ENCODE measurements at places on chromosomes 1 and 21. TPM values are rescaled to one million over a fixed set of nuclear protein-coding genes. Genes with fewer than 3 reads are reported as not detected.
A peak's percentile ranks its signal among the peaks of the same experiment; 100 is the strongest.

- no peak for DNase-seq
These were observed 169.7 kb downstream of the ATG4C start for GRCh38 chr1:62953633-62954032.

GRCh38 chr1:208977638-208978256, 605.8 kb upstream of the CAMK1G start:
- no peak for DNase-seq

DNA sequence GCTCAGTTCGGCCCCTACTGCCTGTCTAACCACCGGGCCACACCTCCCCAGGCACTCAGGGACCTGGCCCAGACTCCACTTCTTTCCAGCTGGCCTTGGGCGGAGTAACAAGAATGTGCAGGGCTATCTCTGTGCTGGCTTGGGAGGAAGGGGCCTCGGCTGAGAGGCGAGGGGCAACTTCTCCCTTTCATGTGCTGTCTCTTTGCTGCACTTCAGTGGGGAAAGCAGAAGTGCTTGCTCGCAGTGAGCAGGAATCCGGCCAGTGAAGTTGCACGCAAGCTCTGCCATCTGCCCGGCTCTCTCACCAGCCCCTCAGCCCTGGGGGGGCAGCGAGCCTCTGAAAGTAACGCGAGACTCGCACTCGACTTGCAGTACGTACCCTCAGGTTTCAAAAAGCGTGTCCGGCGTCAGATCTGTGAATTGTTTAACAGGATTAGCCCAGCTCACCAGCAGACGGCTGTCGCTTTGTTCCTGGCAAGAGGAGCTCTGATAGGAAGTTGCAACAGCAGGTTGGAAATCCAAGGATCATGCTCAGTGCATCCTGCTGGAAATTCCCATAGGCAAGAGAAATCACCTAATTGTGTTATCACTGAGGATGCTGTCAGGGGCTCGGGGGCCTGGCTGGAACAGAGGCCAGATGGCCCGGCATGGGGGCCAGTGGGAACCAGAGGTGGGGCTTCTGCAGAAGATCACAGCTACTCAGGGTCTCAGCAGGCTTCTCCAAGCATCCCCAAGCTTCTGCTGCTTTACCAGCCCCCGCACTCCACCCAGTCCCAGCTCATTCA, 221.1 kb downstream of the NPHP4 start:
- DNase-seq: no peak

DNA sequence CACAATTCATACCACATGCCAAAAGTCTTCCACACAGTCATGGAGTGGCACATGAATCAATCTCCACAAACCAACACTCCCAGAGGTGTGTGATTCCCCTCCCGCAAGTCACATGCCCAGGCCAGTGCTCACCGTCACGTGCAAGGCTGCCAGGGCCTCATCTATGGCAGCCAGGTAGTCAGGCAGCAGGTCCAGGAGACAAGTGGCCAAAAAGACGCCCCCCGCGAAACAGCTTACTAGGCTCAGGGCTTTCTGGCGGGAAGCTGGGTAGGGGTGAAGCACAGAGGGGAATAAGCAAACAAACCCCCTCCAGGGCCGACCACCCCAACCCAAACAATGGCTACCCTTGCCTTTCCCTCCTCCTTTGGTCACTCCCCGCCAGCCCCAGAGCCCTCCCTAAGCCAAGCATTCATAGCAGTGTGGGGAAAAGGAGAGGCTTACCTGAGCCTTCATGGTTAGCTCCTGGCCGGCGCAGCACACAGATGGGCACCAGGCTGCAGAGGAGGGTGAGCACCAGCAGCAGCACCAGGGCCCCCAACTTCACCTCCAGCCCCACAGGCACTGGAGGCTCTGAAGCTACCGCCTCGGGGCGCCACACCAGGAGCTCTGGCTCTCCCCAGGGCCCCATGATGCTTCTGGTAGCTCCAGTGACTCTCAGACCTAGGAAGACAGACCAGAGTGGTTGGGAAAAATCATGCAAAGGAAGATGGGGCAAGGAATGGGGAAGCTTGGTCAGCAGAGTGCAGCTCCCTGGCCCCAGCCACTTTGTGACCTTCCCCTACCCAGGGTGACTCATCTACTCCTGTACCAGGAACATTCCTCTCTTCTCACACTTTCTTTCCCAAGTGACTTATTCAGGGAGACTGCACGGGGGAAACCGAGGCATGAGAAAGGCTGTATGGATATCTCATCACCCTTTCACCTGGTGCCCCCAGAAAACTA, 978 bp downstream of the SLC39A1 start:
- DNase-seq: no peak

The PRAMEF18 gene
- total RNA-seq: not detected

- no peak for DNase-seq
These were observed 5.0 kb upstream of the KCNJ9 start for GRCh38 chr1:160076295-160076694.

DNA sequence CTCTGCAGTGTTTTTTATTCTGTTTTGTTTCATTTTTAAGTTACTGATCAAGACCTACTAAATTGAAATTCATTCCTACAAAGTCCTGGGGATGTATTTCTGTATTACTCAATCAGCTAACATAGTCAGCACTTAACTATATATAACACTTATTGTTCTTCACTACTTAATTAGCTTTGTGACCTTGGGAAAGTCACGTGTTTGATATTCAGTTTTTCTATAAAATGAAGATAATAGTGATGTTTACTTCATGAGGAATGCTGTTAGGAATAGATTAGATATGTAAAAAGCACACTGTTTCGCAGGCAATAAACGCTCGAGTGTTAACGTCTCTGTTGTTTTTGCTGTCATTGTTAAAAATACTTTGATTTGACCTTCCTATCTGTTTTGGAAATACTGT, 44.6 kb downstream of the CTTNBP2NL start:
- DNase-seq: no peak

- DNase-seq: peak; percentile 56
These were observed 1.5 kb upstream of the BATF3 start for GRCh38 chr1:212700892-212701819.

The KIAA0040 gene
- total RNA-seq: 43.6 TPM

GRCh38 chr1:154629061-154629674, 21.2 kb upstream of the ADAR start:
- no peak for DNase-seq

DNA sequence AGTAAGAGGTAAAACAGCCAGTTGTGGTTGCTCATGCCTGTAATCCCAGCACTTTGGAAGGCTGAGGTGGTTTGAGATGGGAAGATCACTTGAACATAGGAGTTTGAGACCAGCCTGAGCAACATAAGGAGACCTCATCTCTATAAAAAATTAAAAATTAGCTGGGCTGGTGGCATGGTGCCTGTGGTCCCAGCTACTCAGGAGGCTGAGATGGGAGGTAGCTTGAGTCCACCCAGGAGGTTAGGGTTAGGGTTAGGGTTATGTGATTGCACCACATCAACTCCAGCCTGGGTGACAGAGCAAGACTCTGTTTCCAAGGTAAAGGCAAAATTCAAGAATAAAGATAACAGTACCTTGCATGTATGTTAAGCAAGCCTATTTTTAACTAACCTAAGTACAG, 3.5 kb downstream of the SAMSN1 start:
- DNase-seq: no peak

DNA sequence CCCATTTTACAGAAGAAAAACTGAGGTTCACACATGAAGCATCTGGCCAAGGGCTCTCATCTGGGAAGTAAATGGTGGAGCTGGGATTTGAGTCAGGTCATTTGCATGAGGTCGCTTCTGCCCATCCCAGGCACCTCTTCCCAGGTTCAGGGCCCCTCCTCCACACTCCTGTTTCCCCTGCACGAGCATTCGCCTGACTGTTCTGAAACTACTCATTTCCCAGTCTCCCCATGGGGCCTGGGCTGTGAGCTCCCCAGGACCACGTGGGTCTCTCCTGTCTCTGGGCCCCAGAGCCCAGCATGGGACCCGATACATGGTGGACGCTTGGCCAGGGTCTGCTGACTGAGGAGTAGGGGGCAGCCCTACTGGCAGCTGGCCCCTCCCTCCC, 360.8 kb downstream of the MATN1 start:
- DNase-seq: no peak

DNA sequence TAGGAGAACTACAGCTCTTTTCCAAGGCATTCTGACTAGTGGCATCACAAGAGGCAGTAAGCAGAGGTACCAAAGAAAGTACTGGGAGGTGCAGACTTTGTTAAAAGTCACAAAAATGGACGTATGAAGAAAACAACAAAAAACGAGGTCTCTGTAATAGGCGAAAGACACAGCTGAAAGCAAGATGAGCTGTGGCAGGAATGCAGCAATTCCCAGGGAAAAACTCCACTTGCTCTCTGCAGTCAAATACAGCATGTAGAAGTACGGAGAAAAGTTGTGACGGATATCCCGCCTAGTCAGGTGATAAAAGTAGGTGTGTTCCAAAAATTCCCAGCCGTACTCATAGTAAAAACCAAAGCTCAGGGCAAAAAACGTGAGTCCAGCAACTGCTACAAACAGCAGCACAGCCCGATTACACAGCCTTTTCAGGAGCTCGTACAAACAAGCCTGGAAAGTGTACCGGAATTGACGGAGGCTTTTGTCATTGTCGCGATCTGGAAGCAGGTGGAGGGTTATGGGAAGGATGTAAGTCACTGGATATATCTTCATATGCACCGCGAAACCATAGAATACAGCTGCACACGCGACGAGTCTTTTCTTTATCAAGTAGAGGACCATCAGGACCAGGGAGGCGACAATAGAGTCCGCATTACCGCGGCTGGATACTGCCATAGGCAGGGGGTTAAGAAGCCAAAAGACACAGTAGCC, 979 bp downstream of the PIGM start:
- DNase-seq: no peak

The RXFP4 gene
- not detected for total RNA-seq

GRCh38 chr21:46158666-46159300, 3.4 kb upstream of the FTCD start:
- DNase-seq: no peak

The VPS26C gene
- total RNA-seq: 43.9 TPM
